NCI-H1092 treated with DMSO at 0.1 percent for 48 hours (cell line): ENCODE measurements at places on chromosomes 2 and 18.

DNA sequence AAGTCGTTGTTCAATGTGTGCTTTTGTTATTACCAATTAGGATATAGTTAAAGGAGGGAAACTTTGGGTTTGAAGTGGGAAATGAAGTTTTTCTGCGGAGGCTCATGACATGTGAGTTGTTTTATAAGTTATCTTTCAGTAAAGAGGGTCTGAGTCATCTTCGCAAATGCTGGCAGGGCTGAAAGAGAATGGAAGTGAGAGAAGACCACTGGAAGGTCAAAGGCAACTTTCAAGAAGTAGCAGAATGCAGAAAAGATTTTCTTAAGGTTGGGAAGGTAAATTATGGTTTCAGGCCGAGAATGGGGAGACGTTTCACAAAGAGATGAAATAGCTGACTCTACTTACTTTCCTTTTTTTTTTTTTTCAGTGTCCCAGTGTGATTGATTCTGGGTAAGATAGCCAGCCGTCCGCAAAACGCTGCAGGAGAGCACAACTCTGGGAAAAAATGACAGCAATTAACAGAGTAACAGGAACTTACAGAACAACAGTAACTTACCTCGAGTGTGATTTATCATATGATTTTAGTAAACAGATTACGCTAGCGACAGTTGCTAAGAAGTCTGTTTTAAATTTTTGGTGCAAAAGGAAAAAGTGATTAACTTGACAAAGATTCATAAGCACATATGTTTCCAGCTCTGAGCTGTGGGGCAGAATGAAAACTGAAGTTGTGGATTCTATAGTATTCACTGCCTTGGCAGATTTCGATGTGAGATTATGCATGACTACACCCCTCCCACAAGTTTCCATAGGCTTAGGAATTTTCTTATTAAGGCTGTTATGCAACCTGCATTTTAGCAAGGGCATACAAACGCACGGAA is 46.8 kb upstream of the ACTR3 start:
- no peak for DNase-seq

GRCh38 chr18:55079481-55080355 is 120.5 kb upstream of the CCDC68 start:
- no peak for DNase-seq

DNA sequence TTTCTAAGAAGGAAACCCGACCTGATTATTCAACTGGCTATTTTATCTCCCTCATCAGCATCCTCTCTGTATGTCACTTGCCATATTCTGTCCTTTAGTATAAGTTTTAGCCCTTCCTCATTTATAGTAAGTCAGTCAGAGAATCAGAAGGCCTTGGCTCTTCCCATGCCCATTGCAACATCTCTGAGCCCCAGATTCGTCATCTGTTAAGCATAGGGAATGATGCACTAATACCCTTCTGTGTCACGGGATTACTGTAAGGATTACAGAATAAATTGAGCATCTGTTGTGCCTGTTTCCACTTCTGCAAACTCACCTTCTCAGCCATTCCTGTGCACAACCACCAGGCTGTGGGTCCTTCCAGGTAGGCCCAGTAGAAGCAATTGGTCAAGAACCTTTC is 258.1 kb upstream of the RAB12 start:
- DNase-seq, result no peak

DNA sequence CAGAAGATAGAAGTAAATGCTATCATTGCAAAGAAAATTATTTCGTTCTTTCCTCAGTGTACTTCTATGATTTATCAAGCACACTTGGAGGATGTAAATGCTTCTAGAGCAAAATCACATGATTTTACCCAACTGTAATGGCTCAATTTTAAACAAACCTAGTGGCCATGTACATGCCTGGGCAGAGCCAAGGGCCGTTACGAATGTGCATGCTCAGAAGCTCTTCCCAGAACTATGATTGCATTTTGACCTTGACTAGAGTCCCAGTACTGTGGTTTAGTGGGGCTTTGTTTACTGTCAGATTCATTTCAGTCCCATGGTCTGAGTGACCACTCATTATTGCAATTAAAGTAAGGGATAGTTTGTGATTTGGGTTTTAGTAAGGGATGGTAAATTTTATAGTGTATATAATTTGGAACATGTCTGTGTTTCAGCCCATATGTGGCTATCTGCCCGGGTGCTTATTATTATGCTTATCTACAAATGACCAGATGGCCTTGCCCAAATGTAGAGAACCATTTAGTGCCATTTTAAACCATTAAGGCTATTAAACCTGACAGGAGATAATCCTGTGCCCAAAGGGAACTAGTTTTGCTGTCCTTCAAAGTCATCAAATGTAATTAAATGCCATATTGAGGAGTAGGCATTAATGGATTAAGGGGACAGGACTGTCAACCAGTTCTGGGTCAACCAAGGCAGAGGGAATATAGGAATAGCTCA is 239.1 kb downstream of the ICOS start:
- DNase-seq, result no peak

DNA sequence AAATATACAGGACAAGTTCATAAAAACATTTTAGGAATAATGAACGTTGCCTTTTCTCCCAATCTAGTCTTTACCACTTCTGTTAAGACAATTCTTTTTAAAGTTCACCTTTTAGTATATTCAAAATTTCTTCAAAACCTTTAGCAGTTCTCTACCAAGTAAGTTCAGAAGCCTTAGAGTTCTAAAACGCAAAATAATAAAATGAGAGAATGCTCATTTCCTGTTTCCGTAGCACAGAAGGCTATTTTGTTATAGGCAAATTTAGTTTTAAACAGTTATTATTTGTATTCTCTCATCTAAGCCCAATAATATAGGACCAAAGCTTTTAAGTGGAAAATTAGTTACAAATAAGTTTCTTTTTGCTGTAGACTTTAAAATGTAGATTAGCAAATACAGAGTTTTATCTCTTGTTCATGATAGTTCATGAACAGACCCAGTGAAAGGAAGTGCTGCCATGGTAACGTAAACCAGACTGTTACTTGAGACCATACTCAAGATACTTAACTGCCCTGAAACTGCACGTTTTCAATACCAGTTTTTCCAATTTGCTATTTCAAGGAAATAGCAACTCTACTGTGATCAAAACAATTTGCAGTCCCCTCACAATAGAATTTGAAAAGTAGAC is 173.1 kb upstream of the STON1 start:
- peak; percentile 6 for DNase-seq

DNA sequence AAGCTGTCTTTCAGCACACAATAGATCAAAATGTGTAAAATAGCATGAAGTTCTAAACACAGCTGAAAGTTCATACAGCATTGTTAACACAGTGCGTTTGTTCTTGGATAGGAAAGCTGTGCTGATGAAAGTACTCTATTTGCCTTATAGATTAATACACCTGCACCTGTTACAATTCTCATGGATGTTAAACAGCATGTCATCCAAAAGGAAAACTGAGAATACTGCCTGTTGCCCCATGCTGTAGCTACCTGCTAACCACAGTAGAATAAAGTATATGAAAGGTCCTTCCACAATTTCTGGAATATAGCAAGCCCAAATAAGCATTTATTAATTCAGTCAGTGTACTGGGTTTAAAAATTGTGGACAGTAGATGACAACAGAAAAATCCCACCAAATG is 166.7 kb upstream of the DTNA start:
- DNase-seq, result no peak

DNA sequence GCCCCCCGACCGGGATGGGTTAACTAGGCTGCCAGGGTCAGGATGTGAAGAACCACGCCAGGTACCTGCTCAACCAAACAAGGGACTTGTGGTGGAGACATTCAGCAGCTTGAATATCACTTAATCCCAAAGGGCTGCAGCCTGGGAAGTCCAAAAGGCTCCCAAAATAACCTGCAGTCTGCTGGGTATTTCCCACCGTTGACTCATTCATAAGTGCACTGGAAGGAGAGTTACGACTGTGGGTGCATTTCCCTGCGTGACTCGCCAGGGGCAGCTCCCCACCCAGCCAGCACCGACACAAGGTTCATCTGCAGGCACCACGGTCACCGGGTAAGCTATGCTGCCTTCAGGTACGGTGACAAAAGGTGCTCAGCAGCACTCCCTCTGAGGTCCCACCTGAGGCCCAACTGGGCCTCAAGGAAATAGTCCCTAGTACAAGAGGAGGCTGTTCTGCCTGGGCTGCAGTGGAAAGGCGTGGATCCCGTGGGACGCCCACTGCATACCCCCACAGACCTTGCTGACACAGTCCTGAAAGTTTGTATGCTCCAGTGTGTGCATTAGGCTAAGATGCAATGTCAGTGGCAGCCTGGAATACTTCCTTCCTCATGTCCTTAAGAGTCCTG is 86.5 kb downstream of the UXS1 start:
- no peak for DNase-seq

- DNase-seq, result peak; percentile 1
Measured at GRCh38 chr2:39513641-39514094, 76.6 kb upstream of the MAP4K3 start.

DNA sequence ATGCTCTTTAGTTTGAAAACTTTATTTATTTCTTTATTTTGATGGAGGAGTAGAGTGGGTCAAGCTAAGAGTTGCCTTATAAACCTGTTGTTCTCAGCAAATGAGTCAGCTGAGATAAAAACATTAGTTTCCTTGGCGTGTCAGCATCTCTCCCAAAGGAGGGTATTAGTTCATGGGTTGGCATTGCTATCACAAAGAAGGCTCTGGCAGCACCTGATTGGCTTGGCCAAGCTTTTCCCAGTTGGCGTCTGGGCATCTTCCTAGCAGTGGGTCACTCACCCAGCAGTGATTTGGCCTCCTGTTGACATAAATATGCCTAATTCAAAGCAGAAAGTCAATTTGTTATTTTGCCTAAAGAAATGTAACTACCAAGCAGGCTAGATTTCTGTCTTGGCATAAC is 200.7 kb upstream of the TNP1 start:
- no peak for DNase-seq

- no peak for DNase-seq
Measured at GRCh38 chr2:158319269-158319668, 137.3 kb downstream of the CCDC148 start.

DNA sequence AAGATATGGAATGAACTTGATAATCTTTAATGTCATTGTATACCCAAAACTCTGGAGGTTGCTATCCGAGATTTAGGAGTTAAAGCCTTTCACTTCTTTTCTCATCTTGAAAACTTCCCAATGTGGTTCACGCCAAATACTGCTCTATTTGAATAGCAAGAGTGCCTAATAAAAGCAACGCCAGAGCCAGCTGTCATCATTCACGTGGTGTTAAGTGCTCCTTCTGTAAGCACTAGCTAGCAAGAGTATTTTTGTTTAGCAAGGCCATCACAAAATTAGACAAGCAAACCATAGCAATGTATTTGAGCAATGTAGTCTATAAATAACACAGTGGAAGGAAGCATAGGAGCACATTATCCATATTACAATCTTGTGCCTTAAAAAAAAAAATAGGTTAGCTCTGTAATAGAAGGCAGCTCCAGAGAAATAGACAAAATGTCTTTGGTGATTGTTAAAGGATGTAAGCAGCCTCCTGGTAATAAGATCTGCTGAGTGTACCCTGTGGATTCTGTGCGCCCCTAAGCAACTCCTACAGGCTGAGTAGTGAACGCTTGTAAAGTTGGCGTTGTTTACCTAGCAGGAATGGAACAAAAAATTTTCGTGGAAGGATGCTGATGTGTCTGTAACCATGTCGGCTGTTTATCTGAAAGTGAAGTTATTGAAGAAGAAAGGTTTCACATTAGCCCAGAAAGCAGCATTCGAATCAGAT is 518.0 kb downstream of the CNTNAP5 start:
- peak; percentile 86 for DNase-seq

GRCh38 chr2:8234253-8234652 is 447.6 kb upstream of the ID2 start:
- no peak for DNase-seq

- no peak for DNase-seq
Measured at GRCh38 chr2:15170070-15170775, 390.9 kb downstream of the NBAS start.

DNA sequence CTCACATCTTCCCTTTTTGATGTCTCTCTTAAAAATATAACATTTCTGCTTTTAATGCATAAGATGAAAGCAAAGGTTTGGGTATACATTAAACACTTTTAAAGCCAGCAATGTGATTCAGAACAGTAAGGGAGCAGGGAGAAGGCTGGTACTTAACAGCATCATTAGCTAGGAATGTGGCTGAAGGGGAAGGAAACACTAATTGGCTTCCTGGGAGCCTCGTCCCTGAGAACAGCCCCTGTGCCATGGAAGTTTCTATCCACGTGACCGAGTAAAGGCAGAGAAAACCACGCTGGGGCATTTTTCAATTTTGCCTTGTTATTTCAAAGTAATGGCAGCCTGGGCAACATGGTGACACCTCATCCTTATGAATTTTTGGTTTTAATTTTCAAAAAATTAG is 109.2 kb upstream of the GPC1 start:
- no peak for DNase-seq

- no peak for DNase-seq
Measured at GRCh38 chr2:69790601-69790959, 38.9 kb upstream of the GMCL1 start.

- no peak for DNase-seq
Measured at GRCh38 chr2:168053676-168054075, 193.7 kb downstream of the STK39 start.

DNA sequence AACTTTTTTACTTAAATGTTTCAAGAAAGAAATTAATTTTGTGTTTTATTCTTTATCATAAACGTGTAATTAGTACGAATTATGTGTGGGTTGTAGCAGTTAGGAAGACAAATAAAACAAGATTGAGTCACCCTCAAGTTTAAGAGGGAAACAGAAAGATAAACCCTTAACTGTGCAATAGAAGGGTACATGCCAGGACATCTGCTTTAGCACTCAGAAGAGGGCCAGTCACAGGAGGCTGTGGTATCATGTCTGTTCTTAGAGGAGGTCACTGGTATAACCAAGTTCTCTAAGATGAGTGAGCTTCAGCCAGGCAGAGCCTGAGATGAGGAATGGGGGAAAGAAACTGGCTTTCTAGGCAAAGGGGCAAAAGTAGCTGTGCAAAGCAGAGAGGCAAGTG is 42.4 kb upstream of the GRHL1 start:
- DNase-seq, result no peak

GRCh38 chr18:30280186-30280585 is 762.4 kb downstream of the DSC3 start:
- DNase-seq, result no peak

DNA sequence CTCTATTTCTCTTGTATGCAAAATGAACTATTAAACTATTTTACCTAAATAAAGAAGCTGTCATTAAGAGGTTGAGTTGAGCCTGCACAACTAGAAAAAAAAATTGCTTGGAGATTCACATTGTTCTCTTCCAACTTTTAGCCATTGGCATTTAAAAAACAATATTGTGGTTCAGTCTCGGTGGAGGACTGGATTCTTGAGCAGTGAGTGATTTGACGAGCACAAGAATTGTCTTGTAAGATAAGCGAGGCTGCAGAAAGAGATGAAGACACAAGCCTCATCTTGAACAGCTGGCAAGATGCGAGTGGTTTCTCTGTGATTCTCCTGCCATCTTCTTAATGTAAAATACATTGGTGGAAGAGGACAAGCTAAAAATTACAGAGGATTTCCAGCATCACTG is 67.0 kb downstream of the GALR1 start:
- DNase-seq, result no peak

- DNase-seq, result no peak
Measured at GRCh38 chr18:31562726-31563125, 29.0 kb upstream of the TTR start.

GRCh38 chr18:12336171-12336613 is 28.2 kb downstream of the TUBB6 start:
- no peak for DNase-seq
